ENCODE measurements at places on chromosomes 6 and 20.

DNA sequence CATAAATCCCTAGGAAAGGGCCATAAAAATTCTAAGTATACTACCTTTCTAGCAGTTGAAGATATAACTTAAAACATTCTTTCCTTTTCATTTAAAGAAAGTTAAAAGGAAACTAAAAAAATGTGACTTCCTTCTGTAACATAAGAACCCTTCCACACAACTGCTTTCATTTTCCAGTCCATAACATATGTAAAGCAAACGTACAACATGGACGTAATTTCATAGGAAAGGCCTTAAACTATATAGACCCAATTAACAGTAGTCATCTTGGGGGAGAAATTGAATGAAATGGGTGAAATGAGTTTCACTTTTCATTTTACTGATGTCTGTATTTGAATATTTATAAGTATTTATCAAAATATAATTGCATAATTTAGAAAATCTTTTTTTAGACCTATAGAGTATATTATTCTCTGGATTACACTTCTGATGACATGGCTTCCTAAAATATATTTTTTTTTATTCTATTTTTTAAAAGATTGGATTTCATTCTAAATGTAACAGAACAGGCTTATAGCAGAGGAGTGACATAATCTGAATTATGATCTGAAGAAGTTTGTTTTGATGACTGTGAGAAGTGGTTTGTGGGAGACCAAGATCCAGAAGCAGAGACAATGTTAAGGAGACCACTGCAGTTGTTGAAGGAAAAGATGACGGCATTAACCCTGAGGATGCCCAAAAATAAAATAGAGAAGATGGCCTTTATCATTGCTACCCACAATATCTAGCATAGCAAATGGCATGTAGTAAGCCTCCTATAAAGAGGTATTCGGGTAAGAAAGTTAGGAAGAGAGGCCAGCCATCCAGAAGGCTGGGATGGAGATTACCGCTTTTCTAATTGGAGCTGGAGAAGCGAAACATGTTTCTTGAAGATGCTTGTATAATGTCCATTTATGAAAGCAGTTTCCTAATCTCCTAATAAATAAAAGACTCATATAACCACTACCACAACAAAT lies 260.4 kb downstream of the PTPRK start:
- no peak for DNase-seq

GRCh38 chr6:132790450-132790849 lies 8.0 kb downstream of the SLC18B1 start:
- DNase-seq: no peak

DNA sequence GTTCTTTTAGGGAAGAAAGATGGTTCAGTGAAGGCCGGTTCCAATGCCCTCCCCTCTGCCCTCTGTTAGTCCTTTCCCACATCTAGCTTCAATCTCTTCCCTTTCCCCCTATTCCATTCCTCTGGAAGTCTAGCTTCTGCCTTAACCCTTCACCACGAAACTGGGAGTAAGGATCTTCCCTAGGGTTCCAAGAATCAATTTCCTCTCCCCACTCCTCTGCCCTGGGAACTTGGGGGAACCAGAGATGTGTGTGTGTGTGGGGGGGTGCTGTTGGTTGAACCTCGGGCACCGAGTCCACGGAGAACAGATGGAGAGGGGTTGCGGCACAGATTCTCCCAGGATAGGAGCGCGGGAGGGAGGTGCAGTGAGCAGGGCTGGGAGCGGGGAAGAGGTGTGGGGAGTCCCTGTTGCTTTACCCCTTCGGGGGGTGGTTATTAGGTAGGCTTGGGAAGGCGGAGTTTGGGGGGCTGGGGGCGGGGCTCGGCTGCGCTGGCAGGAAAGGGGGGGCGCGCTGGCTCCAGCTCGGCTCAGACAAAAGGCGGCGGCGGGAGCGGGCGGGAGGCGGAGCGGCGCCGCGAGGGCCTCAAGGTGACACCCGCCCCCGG lies at the start of gene TMEM151B:
Gene TMEM151B, plus strand, starts transcription at position 530 of the 605 bp plus-strand sequence. CDS start 293 bp downstream, outside the sequence.
- DNase-seq: no peak

- DNase-seq: no peak
Measured at GRCh38 chr6:6405997-6406714, 85.7 kb upstream of the F13A1 start.

DNA sequence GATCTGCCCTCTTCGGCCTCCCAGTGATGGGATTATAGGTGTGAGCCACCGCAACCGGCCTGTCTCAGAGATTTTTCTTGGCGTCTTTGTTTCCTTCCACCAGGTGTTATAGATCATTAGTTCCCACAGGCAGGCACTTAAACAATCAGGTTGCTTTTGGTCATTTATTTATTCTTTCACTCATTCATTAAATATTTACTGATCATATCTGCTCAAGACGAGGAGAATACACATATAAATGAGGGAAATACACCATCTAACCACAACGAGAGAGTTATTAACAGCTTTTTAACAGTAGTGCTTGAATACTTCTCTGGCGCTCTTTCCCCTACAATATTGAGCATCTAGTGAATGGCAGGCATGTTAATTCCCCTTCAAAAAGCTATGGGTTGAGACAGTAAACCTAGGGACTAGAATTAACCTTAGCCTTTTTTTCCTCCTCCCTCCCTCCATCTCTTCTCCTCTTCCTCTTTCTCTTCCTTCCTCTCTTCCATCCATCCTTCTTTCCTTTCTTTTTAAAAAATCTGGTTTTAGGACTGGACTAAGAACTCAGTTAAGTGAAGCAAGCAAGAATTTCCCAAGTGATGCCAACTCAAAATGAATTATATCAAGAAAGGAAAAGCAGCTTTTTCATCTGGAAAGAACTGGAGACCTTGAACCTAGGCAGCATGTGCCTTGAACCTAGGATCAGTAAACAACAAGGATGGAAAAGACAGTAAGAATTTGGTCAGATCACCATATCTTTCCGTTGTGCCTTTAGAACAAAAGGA lies 41.1 kb upstream of the RFPL4B start:
- DNase-seq: no peak

DNA sequence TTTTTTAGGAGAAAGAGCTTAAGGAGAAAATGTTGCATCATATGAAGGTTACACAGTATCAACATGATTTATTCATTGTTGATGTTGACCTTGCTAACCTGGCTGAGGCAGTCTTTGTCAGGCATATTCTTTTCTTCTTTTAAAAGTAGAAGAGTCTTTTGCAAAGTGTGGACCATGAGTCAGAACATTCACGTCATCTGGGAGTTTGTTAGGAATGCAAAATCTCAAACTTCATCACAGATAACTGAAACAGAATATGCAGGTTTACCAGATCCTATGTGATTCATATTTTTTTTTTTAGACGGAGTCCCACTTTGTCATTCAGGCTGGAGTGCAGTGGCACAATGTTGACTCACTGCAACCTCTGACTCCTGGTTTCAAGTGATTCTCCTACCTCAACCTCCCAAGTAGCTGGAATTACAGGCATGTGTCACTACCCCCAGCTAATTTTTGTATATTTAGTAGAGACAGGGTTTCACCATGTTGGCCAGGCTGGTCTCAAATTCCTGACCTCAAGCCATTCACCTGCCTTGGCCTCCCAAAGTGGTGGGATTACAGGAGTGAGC lies 530.4 kb upstream of the BTBD3 start:
- no peak for DNase-seq

GRCh38 chr20:11431621-11432020 lies 486.1 kb upstream of the BTBD3 start:
- DNase-seq: no peak

GRCh38 chr20:52971498-52972189 lies 514 bp upstream of the TSHZ2 start:
- no peak for DNase-seq

DNA sequence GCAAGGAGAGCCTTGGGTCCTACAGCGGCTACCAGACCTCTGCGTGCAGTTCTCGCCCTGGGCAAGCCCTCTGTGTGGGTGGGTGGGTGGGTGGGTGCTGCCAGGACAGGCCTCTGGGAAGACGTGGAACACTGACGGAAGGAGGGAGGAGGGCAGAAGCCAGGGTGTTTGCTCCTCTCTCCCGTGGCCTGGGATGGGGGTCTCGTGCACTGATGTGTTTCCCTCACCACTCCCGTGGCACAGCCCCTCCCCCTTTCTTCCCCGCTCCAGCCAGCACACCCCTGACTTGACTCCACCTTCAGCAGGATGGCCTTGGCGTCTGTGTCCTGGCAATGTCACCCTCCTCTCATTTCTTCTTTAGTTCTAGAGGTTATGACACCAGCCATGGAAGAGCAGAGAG lies 130.0 kb downstream of the CDH26 start:
- no peak for DNase-seq

GRCh38 chr20:64241061-64241460 lies 14.5 kb upstream of the PCMTD2 start:
- no peak for DNase-seq

DNA sequence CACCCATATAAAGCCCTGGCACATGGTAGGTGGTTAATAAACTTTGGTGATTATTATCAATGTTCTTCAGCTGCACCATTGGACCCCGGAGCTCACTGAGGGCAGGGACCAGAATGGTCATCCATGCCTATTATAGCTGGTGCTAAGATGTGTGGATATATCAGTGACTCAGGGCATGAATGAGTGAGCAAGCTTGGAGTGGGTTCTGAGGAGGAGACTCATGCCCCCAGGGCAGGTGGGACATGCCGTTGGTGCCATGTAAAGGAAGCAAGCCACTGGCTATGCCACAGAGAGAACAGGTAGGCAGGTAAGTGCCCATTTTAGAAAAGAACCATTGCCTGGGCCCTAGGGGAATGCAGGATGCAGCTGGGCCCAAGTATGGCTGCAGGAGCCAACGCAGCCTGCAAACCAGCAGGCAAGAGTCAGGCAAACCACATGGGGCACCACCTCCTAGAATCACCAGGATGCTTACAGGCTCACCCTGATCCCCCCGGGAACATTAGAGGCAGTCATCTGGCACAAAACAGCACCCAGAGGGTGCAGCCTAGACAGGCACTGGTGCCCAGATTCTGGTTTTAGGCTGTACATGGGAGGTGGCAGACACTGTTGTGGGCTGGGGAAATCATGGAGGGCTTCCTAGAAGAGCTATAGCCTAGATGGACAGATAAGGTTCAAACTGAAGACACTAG lies 23.5 kb downstream of the PLAGL2 start:
- DNase-seq: no peak

DNA sequence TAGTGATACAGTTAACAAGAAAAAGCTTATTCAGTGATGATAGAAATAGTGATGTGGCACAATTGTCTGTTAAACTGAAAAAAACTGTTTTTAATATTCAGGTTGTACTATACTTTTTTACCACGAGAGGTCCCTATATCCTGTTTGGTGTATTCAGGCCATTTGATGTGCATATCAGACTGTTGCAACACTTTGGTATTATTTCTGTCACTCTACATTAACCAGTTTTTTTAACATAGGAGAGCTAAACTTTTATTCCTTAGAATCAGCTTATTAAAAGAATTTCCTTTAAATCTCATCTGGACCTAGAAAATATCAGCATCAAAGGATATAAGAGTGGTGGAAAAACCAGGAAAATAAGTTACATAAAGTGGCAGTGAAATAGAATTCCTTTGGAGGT lies 36.8 kb downstream of the TSPYL4 start:
- DNase-seq: no peak

- no peak for DNase-seq
Measured at GRCh38 chr6:141968632-141969031, 164.1 kb upstream of the GJE1 start.

- no peak for DNase-seq
Measured at GRCh38 chr6:131685266-131685780, 15.9 kb downstream of the OR2A4 start.

- no peak for DNase-seq
Measured at GRCh38 chr6:122788663-122789181, 336 bp upstream of the SMPDL3A start.

GRCh38 chr20:19404826-19405225 lies 192.4 kb downstream of the SLC24A3 start:
- no peak for DNase-seq

GRCh38 chr20:20078041-20078440 lies 25.7 kb downstream of the CFAP61 start:
- DNase-seq: no peak

GRCh38 chr20:1561350-1561749 lies 3.8 kb upstream of the SIRPD start:
- DNase-seq: no peak

GRCh38 chr6:114569669-114570068 lies 226.8 kb upstream of the HS3ST5 start:
- DNase-seq: no peak

GRCh38 chr6:126722411-126722810 lies 382.5 kb downstream of the CENPW start:
- no peak for DNase-seq

DNA sequence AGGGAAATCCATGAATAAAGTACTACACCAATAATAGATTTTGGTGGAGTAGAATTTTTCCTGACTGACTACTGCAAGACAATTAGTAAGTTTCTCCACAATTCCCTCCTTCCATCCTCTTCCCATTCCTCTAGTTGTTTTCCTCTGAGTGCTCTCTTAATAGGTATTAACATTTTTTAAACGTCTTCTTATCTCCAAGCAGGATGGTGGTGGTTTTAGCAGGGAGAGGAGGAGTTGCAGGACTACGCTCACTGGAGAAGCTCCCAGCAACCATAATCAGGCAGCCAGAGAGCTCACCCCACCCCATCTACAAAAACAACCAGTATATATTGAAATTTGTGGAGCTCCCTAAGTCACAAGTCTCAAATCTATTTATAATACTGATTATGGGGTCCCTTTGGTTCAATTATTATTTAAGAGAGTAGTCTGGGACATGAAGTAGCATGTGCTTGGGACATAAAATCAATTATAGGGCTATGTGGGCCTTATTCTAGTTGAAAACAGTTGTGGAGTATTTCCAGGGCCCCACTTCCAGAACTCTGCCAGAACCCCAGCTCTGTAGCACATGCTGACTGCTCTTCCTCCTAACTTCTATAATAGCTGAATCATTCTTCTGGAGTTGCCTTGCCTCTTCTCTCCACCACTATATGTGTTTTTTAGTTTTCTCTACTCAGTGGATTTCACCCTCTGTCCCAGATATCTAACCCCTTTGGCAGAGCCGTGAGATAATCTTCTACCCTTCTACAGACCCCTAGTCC lies 49.8 kb downstream of the MYB start:
- no peak for DNase-seq

DNA sequence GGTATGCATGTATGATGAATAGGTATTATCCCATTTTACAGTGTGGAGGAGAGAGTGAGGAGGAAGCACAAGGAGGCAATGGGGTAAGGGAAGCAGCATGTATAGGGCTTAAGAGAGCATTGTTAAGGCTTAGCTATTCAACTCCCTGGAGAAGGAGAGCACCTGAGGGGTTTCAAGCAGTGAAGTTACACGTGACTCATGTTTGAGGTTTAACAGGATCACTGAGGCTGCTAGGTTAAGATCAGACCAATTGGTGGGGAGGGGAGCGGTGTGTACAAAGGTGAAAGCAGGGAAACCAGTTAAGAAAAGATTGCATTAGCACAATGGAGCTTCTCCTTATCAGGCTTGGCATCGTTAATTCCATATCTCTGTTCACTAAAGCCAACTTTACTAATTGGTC lies 64.4 kb upstream of the NHSL1 start:
- no peak for DNase-seq

DNA sequence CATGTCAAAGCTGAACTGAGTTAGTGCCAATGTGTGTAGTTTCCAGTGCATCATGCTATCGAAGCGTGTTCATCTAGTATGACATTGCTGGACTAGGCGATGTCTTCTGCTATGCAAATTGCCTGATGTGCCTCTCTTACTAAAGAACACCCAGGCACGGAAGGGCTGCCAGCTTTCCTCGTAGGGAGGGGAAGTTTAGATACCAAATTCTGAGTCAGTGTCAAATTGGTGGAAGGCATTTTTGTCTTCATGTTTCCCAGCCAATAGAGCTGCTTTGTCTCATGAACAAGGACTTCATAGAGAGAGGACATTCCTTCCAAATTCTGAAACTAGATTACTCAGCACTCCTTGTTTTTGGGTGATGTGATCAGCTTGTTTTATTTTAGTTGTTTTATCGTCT lies 320.1 kb downstream of the BTBD3 start:
- DNase-seq: no peak
